CD4-positive, alpha-beta T cell treated with Interleukin-4 for 1 hour (primary cell): ENCODE measurements at places on chromosomes 7 and 10.

- DNase-seq: no peak
Measured at GRCh38 chr10:98096731-98097130, 37.7 kb upstream of the R3HCC1L start.

DNA sequence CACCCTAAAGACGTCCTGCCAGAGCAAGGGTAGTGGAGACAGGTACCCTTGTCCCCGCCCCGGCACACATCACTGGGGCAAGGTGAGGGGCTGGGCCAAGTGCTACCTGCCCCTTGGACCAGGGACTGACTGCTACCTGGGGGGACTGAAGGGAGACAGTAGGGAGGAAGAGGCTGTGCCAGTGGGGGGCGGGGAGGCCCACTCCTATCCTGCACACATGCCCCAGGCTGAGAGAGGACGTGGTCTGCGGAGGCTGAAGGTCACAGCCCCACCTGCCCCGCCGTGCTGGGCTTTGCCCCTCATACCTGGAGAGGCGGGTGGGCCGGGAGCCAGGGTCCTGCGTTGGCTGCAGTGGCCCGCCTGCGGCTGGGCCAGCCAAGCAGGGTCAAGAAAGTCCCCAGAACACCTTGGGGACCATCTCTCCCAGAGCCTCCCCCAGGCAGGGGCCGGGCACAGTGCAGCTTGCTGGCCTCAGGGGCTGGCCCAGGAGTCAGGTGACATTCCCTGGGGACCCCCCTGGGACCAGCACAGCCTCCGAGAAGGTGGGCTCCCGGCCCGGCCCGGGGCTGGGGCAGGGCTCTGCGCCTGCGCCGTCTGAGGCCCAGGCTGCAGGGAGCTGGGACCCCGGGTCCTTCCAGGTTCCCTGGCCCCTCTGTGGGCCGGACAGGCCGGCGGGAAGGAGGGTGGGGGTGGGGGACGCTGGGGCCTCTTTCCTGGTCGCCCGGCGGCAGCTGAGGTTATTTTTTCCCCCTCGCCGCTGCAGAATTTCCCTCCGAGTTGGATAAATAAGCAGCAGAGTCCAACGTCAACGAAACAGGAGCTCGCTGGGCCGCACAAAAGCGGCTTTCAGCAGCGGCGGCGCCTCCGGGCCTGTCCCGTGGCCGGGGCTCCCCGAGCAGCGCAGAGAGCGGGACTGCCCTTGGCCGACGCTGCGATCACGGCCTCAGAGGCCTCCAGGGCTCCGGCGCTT lies 9.8 kb upstream of the FZD9 start:
- DNase-seq: no peak

GRCh38 chr7:121099572-121099971 lies 111.1 kb downstream of the CPED1 start:
- no peak for DNase-seq

DNA sequence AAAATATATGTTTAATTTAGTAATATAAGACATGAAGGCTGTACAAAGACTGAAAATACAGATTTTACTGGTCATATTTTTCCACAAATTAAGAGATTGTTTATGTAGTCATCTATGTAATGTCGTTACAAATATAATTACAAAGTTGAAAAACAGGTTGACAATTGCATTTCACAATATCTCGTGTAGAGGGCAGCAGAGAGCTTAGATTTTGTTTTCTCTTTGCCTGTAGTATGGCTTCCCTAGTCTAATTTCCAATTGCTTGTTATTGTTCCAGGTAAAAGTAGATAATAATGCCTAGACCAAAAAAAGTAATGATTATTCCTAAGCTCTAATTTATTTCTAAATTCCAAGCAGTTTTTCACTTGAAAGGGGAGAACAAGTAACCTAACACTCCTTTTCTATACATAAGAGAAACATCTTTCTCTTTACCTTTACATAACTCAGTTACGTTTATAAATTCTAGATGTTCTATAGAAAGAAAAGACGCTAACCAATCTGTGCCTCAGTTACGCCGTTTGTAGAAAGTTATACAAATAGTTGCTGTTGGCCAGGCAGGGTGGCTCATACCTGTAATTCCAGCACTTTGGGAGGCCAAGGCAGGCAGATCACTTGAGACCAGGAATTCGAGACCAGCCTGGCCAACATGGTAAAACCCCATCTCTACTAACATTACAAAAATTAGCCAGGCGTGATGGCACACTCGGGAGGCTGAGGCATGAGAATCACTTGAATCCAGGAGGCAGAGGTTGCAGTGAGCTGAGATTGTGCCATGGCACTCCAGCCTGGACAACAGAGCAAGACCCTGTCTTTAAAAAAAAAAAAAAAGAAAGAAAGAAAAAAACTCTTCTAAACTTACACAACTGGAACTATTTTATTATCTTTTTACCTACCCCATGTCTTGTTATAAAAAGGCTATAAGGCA lies 30.0 kb downstream of the NET1 start:
- peak; percentile 72 for DNase-seq

DNA sequence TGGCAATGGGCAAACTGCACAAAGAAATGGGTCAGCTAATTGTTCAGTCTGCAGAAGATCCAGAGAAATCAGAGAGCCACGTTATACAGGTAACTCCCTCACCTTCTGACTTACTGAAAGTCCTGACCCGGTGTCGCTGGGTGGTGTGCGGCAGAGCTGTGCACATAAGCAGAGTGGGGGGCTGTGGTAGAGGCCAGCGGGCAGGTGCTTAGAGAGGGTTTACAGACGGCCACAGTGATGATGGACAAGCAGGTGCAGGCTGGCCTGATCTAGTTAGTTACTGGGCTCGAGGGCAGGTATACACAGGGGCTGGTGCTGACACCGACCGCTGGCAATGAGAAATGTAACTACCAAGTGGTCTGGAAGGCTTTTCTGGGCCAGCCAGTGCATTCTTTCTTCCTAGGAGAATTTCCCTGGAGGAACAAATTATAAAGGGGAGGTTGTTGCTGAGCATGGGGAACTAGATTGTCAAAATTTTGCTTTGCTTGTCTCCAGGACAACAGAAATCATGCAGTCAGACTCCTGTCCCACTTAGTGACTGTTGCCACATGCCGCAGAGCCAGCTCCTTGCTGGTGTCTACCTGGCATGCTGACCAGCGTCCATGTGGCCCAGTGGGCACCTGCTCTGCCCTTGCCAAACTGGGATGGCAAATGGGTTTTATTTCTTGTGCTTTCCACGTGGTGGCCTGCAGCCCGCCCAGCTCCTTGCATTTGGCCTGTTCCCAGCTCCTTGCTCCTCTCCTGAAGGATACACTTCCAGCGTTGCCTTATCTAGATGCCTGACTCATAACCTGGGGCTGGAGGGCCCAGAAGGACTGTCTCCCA lies 28.8 kb downstream of the DENND10 start:
- no peak for DNase-seq

DNA sequence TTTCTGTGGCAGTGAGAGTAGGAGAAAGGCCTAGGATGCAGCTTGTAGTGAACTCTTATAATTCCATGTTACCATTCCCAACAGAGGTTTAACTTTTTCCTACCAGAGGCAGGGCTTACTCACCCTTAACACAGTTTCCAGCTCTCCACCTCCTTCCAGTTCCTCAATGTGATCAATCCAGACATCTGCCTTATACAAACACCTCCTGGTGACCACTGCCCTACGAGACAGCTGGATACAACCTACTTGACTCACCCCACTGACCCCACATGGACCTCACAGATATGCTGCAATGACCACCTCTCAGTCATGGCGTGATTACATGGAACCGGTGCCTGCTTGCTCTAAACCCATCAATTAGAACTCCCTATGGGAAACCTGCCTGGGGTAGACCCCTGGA lies 326.5 kb downstream of the TNS3 start:
- DNase-seq: no peak

DNA sequence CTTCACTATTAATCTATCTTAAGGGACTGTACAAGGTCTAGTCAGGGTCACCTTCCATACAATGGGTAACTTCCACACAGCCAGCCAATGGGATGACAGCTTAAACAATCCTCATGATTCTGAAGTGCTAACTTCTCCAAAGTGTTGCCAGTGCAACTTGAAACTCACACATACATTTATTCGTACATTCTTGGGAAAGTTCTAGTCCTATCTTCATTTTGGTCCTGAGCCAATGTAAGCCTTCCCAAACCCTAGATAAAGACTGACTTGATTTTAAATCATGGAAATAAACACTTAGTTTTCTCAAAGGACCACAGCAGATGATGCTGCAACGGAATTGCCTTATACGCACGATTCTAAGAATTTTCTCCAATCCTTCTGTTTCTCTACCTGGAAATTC lies 117.5 kb upstream of the COL1A2 start:
- DNase-seq: no peak
